Fibroblast of mammary gland (primary cell): ENCODE measurements at places on chromosomes 3 and 15.
A peak's percentile ranks its signal among the peaks of the same experiment; 100 is the strongest.

GRCh38 chr3:45333549-45333948 is 54.8 kb upstream of the LARS2 start:
- DNase-seq, result peak; percentile 16

DNA sequence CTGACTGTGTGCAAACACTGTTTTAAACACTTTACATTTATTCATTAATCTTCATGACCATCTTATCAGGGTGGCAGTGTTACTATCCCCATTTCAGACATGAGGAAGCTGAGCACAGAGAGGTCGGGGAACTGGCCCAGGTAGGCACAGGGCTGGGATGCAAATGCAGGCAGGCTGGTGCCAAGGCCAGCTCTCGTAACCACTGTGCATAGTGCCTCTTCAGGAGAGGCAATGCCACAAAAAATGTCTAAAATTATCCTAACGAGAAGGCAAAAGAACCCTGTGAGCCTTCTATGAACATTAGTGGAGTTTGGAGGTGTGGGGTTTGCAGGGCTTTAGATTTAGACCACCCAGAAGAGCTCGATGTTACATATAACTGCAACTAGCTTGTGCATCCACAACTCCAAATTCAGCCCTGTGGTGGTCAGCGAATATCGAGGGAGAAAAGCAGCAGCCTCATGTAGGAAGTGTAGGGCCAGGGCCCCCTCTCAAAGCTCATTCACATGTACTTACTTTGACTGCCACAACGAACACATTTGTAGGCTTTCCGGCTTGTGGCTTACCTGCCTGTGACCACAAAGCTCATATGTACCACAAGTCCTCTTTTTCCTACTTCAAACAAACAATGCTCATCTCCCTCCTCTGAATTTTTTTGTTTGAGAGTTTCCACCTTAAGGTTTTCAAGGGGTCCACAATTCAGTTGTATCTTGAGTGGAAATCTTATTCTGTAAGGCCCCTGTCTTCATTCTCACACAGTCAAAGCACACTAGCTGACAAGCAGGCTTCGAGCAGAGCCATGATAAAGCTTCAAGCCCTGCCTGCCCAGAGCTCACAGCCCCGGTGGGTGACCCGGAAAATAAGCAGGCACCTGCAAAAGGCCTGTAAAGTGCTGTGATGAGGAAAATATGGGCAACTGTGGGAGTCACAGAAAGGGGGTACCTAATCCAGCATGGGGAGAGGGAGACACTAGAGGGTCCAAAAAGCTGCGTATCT is 722.9 kb upstream of the CFAP20DC start:
- DNase-seq, result no peak

GRCh38 chr15:49863431-49864224 is 242.8 kb downstream of the DTWD1 start:
- DNase-seq, result peak; percentile 96

DNA sequence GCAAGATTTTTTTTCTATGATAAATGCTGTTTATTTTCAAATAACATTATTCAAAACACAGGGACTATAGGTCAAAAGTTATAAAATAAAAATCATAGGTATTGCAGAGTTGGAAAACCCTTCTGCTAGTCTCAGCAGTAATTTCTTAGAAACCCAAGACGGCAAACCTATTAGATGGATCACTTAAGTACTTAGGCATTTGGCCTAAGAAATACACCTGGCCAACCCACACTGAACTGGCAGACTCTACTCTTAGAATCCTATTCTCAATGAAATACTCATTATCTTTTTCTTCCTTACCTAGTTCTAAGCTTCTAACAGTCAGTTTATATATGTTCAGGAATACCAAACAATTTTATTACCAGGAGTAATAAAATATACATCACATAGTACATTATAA is 30.5 kb upstream of the RIOX2 start:
- DNase-seq, result no peak

GRCh38 chr15:40354408-40355171 is 3.4 kb upstream of the DISP2 start:
- peak; percentile 36 for DNase-seq

DNA sequence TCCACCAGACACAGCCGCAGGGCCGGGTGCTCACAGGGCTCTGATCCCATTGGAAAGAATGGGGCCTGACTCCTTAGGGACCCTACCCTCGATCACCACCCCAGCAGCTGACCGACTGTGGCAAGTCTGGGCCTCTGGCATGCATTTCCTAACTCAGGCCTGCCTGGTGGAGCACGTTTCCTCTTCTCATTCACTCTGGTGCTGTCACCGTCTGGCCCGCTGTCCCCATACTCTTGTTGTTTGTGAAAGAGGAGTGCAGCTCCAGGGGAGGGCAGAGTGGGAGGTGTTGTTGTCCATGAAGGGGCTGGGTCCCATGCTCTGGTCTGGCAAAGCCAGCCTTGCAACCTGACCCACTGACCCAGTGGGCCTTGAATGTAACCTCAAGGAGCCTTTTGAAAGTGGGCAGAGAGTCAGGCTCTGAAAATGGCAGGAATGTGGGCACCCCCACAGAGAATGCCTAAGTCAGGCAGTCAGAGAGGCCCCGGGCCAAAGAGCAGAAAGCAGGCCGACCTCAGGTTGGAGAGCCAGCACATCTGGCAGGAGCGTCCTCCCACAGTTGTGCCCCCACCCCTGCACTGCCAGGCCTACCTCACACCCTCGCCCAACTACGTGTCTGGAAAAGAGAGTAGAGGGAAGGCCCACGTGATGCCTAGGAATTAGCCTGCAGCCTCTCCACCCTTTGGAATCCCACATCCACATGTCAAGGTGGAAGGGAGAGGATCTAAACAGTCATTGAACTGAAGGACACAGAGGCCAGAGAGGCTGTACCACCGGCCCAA is 10.9 kb downstream of the SEMA7A start:
- peak; percentile 77 for DNase-seq

- no peak for DNase-seq
Measured at GRCh38 chr15:76588811-76589747, 252.5 kb downstream of the ISL2 start.

DNA sequence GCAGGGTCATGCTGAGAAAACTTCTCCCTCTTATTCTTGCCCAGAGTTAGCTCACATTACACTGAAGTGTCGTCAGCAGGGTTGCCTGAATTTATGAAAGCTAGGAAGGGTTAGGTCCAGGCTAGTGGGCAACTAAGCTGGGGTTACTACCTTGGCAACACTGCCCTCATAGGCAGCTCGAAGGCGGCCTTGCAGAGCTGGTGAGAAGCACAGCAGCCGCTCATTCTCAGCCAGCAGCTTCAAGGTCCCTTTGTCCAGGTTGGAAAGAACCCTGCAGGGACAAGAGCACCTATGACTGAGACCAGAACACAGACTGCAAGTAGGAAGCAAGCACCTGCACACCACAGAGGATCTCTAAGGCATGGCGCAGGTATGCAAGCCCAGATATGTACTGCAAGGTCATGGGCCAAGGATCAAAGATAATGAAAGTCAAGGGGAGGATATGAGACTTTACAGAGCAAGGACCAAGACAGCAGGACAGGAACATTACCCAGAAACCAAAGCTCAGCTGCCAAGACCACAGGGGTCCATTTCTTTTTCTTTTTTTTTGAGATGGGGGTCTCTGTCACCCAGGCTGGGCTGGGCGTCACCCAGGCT is 2.8 kb downstream of the CDAN1 start:
- DNase-seq, result no peak

GRCh38 chr3:101719604-101720185 is 4.7 kb upstream of the CEP97 start:
- DNase-seq, result peak; percentile 10

DNA sequence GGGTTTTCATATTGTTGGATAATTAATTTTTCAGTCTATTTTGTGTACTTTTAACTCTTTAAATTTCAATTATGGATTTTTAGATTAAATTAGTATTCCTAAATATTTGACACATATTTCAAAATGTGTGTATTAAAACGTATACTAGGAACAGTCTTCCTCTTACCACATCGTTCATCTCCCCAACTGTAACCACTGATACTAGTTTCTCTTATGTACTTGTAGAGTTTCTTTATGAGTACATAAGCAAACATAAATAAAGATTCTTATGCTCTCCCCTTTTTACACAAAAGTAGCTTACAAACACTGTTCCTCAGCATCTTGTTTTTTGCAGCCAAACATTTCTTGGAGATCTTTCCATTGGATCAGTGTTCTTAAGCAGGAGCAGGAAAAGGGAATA is 45.9 kb downstream of the CMSS1 start:
- DNase-seq, result no peak

- DNase-seq, result peak; percentile 49
Measured at GRCh38 chr15:98650417-98651035, 2.2 kb downstream of the IGF1R start.

- DNase-seq, result no peak
Measured at GRCh38 chr3:78814893-78815562, 952.8 kb downstream of the ROBO1 start.

GRCh38 chr3:188449421-188449820 is 295.5 kb downstream of the LPP start:
- DNase-seq, result no peak

- DNase-seq, result peak; percentile 73
Measured at GRCh38 chr15:58924327-58924726, 9.2 kb downstream of the SLTM start.

- DNase-seq, result no peak
Measured at GRCh38 chr3:96991800-96992365, 177.5 kb downstream of the EPHA6 start.

DNA sequence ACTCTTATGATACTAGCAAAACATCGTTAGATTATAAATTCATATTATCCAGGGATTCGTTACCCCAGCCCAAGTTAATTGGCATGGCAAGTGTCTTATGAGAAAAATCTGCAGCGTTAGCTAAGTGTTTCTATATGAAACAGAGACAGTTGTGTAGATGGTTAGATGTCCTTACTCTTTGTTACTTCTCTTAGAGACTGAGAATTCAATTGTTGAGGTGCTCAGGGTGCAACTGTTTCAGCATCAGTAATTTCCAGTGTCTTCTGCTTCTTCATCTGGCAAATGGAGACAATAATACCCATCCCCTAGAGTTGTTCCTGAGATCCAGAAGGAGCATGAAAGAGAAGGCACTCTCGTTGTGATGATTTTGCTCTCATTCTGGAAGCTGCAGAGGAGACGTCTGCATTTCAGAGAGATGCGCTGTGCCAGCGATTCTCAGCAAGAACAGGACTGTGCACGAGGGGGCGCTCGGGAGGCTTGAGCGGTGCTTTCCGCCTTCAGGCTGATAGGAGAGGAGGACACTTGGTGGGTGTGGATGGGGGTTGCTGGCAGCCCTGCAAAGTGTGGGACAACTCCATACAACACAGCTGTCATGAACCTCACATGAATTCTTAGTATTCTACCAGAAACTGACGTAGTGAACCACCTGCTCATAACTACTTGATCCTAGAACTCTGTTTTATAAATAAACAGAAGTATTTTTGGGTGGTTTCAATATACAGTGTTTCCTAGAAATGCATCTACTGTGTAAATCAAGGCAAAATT is 39.7 kb upstream of the SPSB4 start:
- DNase-seq, result peak; percentile 59

- no peak for DNase-seq
Measured at GRCh38 chr3:169082076-169082475, 581.4 kb downstream of the MECOM start.

- peak; percentile 46 for DNase-seq
Measured at GRCh38 chr3:119098619-119099222, 47.2 kb upstream of the TEX55 start.

- no peak for DNase-seq
Measured at GRCh38 chr3:182244222-182244971, 532.7 kb downstream of the SOX2 start.

DNA sequence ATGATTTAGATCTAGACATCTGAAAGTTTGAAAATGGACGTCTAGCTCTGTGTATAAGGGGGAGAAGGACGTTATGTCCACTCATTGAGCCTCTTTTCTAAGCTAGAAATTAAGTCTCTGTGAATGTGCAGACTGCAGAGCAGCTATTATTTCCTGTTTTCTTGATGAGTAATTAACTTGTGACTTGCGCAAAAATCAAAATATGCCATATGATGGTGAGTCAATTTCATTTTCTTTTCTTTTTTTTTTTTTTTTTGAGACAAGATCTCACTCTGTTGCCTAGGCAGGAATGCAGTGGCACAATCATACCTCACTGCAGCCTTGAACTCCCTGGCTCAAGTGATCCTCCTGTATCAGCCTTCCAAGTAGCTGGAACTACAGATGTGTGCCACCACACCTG is 14.1 kb downstream of the LACTB start:
- peak; percentile 94 for DNase-seq

DNA sequence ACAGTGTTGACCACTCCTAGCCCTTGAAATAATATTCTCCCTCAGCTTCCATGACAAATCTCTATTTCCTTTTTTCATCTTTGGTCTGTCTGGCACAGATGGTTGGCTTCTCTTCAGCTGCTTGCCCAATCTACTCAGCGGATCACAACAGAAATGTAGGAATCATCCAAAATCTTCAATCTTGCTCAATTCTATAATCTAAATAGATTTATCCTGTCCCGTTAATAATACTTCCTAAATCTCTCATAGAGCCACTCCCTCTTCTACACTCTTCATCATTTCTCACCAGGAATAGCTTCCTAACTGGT is 3.8 kb downstream of the PEAK1 start:
- peak; percentile 84 for DNase-seq

GRCh38 chr15:66132251-66132816 is 121.2 kb downstream of the MEGF11 start:
- no peak for DNase-seq

- peak; percentile 74 for DNase-seq
Measured at GRCh38 chr15:41286665-41287333, 45.6 kb downstream of the OIP5 start.

GRCh38 chr3:174072675-174073074 is 675.1 kb downstream of the NLGN1 start:
- no peak for DNase-seq

GRCh38 chr3:57731311-57731710 is 24.8 kb upstream of the SLMAP start:
- DNase-seq, result no peak

DNA sequence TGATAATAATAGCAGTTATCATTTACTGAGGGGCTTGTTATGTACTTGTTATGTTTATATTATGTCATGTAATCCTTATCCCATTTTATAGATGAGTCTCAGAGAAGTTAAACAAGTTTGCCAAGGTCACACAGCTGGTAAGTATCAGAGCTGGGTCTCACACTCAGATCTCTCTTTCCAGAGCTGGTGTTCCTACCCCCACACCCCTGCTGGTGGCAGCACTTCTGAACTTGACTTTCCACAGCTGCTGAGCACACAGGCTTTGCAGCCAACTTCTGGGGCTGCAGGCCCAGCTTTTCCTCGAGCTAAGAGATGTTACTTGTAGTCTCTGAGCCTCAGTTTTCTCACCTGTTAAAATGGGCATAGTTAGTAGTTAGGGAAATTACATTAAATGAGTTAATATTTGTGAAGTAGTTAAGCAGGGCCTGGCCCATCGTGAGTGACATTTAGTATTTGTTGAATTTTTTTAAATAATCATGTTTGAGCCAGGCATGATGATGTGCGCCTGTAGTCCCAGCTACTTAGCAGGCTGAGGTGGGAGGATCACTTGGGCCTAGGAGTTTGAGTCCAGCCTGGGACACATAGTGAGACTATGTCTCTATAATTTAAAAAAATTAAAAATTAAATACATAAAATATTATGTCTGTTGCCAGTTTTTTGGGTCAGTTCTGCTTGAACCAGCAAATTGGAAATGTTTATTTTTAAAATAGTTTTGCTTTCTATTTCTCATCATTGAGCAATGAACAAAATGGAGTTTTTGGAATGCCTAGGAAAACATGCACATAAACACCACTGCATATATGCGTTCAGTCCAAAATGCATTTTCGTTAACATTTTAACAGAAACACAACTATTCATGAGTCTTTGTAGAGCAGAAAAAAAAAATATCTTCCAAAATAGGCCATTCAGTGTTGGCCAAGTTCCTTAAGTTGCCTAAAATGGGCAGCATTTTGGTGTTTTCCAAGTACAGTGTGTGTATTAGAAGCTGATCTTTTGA is 87.3 kb downstream of the SMAD6 start:
- DNase-seq, result peak; percentile 74
